ENCODE measurements at places on chromosomes 6 and 20. TPM values are rescaled to one million over a fixed set of nuclear protein-coding genes. Genes with fewer than 3 reads are reported as not detected.

Gene BPIFB4
- total RNA-seq, result not detected

Gene ANKRD66
- total RNA-seq, result not detected

Gene CALHM6
- not detected for total RNA-seq

Gene POPDC3
- 59.5 TPM for total RNA-seq

DNA sequence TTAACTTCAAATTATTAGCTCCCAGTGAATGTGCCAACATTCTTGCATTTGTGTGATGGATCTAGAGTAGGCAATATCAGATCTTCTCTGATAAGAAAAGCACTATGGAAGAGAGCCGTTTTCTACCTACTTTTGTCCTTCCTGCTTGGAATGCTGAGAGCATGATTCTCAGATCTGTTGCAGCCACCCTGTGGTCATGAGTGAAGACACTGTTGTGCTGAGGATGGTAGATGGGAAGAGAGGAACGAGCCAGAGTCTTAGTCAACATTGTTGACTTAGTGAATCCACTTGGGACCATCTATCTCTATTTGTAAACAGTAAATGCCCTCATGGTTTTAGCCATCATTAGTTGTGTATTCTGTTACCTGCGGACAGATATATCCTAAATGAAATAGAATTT is 202.6 kb downstream of the CD109 start:
- no peak for DNase-seq

Gene ARFGAP1
- 29.2 TPM for total RNA-seq

DNA sequence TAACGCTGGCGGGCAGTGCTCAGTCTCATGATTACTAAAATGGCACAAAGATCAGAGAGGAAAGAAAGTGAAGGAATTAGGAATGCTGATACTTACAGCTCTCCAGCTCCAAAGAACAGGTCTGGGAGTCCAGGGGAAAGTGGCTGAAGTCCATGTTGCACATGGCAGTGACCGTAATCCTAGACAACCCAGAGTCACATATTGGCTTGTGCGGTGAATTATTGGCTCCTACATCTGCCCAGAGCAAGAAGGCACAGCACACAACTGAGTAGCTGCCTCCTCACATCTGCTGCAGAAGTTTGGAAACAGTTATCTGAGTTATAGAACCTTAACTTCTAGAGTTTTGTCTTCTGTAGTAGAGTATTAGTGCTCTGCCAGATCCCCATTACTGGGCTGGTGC is 47.2 kb downstream of the GABRR2 start:
- no peak for DNase-seq

Gene PHF3
- 34.4 TPM for total RNA-seq

DNA sequence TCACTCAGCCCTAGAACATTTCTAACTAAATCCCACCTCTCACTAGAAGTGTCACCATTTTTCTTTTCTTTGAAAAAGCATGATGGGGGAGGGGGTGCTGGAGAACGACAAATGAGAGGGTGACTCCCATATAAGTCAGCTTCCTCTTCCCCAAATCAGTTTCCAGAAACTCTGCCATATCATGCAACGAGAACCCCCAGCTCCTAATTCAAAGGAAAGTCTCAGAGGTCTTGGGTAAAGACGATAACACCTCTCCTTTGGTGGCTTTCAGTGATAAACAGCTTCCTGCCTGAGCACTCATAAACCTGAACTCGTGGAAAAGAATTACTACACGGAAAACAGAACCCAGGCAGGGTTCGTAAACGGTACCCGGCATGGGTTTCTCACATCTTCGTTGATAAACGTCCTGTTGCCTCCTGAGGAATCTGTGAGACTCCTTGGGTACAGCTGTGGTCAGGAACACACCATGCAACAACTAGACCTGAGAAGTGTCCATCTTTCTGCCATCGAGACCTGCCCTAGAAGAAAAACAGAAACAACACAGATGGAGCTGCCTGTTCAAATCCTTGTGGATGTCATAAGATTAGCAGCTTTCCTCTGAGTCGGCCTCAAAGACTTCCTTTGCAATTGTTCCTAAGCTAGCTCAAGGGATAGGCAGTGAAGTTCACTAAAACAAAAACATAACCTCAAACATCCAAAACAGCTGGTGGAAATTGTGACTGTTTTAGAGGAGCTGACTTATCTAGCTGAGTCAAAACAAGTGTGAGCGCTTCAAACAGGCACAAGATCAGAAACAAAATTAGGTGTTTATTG is 185.8 kb upstream of the PRDM1 start:
- no peak for DNase-seq

DNA sequence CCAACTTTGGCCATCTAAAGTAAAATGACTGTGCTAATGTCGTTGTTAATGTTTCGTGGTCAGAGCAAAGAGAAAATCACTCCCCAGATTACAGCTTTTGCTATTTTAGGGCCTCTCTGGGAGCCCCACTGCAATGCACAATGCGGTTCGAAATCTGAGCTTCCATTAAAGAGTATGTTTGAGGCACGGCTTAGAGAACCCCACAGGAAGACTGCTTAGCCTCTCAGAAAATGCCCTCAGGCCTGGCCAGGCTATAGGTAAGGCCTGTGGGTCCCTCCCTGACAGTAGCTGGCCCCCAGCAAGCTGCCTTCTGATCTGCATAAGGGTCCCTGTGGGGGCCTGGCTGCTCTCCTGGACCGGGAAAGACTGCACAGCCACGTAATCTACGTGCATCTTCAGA is 274.6 kb downstream of the PTPRT start:
- DNase-seq, result no peak

GRCh38 chr20:1813674-1814635 is 81.3 kb upstream of the SIRPA start:
- DNase-seq, result no peak

DNA sequence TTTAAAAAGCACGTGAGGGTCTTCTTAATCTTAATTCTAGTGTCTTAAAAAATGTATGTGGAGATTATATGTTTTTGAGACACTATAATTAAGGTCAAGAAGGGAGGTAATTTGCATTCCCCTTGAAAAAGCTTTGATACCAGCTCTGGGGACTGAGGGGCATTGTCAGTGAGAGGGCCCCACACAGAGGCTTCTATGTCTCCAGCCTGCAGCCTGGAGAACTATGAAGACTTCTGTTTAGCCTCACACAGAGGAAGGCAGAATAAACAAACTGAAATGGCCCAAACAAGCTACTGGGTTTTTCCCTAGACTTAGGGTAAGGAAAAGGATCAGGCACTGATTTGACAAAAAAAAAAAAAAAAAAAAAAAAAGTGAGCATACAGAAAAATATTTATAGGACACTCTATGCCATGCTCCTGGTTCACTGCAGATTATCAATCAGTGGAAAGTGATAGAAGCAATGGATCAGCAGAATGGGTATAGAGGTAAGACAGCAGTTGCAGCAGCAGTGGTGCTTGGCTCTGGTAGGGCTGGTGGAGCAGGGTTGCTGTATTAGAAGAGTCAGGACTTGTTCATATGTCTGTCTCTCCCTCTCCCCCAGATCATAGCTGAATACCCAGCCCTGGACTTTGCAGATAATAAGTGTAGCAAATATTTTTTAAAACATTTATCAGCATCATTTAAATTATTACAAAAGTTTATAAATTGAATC is 85.4 kb downstream of the KLHL32 start:
- no peak for DNase-seq

DNA sequence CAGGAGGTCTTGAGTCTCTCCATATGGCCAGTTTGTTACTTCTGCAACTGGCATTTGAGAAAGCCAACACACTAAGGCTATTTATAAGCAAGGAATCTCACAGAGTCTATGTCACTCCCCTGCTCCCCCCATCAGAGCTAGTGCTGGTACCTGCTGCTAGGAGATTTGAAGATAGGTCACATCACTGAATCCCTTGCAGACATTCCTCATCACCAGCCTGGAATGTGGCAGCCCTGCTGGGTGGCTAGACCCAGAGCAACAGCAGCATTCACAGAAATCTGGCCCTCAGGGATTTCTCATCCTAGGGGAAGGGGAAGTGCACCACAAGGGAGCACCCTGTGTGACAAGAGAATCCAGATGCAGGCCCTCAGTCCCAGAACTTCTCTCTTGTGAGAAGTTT is 672.1 kb downstream of the HACE1 start:
- DNase-seq, result no peak

DNA sequence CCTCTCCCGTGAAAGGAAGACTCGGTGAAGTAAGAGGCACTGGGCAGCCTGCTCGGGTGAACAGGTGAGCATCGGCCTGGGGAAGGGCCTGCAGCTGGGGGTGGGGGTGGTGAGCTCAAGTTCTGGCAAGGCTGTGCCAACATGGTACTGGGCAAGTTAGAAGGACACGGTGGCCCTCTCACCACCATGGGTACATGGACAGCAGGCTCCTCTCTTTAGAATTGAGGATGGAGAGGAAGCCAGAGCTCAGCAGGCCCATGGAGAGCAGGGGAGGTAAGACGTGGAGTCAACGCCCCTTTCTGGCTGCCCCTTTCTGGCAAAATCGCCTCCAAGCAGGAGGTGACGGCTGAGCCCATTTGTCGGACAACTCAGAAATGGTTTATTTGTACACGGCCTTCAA is 135.6 kb downstream of the ANKRD60 start:
- DNase-seq, result no peak
